Skin of body (tissue), 3 donors: ENCODE measurements at places on chromosomes 1 and 21. TPM values are rescaled to one million over a fixed set of nuclear protein-coding genes. Genes with fewer than 3 reads are reported as not detected.

GRCh38 chr21:18129526-18129925, 115.1 kb upstream of the CHODL start:
- DNase-seq, result peak; percentile 32

DNA sequence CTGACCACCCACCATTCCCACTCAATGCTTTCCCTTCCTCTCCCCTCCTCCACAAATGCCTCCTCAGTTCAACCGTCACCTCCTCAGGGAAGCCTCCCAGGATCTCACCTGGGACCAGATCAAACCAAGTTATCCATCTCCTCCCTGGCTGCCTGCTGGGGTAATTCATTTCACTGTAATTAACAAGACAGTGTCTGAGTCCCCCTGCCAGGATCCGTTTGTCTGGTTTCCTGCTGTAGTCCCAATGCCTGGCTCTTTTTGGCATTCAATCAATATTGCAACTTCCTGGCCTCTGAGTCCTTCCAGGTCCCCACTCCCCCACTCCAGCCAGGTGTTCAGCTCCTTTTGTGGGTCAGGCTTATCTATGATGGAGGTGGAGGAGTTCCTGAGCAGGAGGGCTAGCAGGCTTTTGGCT, 687.7 kb downstream of the PTPRU start:
- no peak for DNase-seq

- no peak for DNase-seq
Observed at GRCh38 chr1:13228343-13228781, 2.4 kb upstream of the PRAMEF18 start.

DNA sequence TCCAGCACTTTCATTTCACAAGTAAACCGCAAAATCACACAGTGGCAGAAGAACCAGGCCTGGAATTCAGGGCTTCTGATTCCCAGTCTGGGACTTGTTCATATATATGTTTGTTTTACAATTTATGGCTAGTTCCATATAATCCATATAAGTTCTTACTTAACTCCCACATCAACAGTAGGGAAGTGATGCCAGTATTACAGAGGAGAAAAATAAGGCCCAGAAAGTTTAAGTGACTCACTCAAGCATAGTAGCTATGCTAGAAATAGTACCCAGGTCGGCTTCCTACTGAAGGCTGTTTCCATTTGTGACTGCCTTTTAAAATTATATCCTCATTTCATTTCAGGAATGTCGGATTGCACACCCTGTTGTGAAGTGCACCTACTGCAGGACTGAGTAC, 1.4 kb downstream of the FAM76A start:
- no peak for DNase-seq

DNA sequence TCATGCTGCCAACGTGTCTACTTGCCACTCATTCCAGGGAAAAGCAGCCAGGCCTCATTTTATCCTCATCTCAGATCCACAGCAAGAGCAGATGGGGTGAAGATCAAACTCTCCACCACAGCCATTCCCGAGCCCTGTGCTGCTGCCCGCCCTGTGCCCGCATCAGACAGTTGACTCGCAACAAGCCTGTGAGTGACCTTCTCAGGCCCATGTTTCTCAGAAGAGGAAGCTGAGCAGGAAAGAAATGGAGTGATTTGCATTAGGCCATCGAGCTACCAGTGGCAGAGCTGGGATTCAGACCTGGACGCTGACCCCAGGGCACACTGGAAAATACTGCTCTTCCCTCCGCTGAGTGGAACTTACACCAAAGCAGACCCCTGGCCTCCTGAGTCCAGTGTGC, 1.2 kb downstream of the CNR2 start:
- DNase-seq, result no peak

- DNase-seq, result no peak
Observed at GRCh38 chr1:46098027-46098712, 34.3 kb downstream of the PIK3R3 start.

The TMEM39B gene
- 4.7 TPM for total RNA-seq

The INTS7 gene
- total RNA-seq, result 15.8 TPM

DNA sequence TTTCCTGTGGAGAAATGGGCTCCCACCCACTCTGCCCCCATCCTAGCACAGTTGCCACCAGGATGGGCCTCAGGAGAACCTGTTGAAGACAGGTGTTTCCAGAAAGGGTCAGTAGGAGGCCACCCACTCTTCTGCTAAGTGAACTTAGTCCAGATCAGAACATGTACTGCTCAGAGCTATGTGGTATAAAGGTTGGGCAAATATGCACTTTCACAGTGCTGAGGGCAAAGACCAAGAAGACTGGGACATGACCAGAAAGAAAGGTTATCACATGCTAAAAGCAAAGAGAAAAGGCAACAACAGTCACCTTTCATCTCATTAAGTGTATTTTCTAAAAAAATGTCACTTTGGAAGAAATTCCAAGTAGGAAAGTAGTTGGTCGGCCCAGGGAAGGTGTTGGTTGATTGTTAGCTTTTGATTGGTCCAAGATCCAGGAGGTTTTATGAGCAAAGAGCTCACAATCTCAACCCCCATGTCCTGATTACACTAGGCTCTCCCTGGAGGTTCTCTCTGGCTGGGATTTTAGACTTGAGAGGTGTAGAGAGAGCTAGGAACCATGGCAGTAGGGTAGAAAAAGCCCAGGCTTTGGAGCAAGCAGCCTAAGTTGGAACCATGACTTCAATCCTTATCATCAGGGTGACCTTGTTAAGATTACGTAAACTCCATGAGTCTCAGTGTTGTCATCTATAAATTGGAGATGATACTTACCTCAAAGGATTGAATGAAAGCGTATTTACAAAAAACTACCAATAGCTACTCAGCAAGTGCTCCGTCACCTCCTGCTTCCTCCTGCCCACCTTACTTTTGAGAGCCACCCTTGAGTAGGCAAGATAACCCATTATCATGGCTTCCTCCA, 102.6 kb downstream of the GLUL start:
- DNase-seq, result no peak

The NEK2 gene
- total RNA-seq, result 8.9 TPM

DNA sequence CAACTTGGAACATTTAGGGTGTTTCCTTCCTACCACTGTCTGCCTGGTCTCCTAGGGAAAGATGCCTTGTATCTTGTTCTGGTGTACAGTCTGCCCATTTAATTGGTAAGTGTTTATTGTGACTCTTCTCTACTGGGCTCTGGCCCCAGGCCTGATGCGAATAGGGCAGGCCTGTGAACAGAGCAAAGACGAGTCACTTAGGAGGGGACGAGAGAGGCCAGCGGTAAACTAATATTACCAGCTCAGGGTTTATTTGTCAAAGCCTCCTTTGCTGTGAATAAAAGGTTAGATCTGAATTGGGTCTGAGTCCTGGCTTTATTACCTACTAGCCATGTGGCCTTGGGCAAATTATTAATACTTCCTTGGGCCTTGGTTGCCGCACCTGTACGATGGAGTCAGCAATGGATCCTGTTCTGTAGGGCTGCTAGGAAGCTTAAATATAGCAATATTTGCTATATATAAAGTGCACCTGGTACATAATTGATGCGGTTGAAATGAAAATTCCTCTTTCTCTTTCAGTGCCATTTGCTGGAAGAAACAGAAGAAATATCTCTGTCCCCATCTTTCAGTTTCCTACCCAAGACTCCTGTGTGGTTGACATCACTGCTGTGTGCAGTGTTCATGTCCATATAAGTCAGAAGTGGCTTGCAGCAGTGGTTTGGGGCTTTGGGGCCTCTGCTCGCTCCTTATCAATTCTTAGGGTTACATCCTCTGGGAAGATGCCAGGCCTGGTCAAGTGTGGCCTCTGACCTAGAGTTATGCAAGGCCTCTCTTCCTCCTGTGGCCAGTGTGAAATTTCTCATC, 32.4 kb downstream of the MAPKAPK2 start:
- DNase-seq, result no peak

- no peak for DNase-seq
Observed at GRCh38 chr1:1922702-1922955, 3.5 kb upstream of the TMEM52 start.

DNA sequence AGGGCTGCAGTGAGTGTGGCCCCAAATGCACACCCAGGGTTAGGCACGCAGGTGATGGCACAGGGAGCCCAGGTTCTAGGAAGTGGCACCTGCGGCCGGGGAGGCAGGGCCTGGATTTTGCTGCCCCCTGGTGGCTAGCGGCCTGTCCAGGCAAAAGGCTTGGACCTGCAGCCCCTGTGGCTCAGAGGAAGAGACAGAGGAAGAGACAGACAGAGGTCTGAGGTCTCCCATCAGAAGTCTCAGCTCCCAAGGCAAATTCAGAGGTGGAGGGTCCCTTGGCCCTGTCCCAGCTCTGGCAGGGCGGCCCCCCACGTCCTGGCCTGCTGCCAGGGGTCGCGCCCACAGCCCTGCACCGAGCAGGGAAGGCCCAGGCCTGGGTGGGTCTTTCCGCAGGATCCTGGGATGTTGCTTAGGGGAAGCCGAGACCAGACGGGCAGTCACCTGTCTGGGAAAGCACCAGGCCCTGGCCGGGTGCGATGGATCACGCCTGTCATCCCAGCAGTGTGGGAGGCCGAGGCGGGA, 8.0 kb upstream of the TNFRSF14 start:
- no peak for DNase-seq

The SH2D1B gene
- total RNA-seq, result not detected

DNA sequence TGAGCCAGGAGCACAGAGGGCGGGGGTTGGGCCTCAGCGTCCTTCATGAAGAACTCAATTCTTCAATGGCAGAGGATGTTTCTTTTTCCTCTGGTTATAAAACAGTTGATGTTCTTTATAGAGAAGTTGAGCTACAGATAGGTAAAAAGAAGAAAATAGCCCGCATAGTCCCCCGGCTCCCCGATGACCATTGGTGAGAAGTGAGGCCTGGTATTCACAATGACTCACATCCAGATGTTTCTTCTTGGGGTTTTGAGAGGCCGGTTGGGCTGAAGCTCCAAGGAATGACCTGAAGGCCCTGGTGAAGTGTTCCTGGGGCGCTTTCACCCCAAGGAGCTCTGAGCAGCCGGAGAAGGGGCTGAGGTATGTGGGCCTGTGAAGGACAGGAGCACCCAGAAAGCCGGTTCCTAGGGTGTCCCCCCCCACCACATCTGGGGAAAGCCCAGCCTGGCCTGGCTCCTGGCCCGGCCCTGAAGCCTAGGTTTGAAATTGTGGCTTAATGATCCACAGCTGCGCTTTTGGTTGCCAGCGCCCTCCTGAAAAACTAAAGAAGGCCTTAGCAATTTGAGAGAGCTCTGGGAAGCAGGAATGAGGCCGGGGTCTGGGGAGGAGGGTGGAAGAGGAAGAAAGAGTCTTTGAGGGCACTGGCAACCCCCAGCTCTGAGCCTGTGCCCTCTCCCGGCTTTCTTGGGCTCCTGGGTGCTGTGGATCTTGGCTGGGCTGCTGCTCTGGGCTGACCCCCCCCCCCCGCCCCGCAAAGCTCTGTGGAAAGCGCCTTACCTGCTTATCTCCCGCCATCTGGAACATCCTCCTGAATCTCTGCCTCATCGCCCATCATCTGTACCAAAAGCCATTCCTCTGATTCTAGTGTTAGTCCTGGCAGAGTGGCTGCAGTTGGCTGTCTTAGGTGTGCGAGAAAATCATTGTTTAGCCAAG, 444.7 kb downstream of the CAMTA1 start:
- peak; percentile 3 for DNase-seq

The AIRE gene
- total RNA-seq, result 0.30 TPM

DNA sequence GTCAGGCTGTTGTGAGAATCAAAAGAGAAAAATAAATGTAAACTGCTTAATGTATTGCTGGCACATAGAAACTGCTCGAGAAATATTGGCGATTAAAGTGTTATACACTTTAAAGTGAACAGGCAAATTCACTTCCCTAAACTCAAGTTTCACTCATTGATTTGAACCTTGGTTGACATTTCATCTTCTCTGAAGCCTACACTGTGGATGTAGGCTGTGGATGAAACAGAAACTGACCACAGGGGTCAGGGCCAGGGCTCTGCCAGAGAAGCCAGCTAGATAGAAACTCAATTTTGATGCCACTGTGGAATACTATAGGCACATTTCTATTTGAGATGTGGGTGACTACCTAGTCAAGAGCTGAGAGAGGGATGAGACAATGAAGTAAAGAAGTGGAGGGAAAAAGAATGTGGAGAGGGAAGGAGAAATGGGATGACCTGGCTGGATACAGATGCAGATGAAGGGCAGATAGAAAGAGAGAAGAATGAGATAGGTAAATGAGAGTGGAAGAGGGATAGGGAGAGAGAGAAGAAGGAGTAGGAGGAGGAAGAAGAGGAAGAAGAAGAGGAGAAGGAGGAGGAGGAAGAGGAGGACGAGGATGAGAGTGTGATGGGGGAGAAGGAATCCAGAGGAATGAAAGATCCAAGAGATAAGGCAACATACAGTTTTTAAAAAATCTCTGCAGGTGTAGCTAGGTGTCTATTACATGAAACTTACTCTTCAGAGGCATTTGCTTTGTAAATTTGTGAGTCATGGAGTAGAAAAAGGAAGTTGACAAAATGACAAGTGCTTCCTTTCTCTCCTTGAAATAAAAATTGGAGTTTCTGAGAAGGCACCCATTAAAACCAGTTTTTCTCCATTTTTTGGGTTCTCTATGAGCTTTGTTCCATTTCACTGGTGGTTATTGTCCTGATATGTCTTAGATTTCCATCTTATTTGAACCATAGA, 17.4 kb upstream of the CD1D start:
- DNase-seq, result no peak

DNA sequence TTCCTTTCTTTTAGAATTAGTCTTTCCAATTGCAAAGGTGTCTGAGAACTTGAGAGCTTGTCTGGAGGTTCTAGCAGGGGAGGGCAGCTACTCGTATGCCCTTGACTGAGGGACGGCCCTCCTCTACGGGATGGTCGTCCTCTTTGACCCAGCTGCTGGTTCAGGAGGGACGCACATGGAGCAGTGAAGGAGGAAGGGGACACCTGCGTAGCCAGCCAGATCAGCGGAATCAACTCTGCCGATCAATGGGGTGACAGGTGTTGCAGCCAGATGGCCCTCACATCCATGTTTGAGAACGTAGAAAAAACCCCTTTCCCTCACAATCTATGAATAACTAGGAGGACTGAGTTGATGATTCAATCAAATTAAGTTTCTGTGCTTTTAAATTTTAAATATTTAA, 15.7 kb upstream of the A3GALT2 start:
- DNase-seq, result no peak

- no peak for DNase-seq
Observed at GRCh38 chr1:220888417-220888986, 9.3 kb downstream of the HLX start.

The S100A7A gene
- 0.30 TPM for total RNA-seq

The CCDC181 gene
- 0.30 TPM for total RNA-seq

- peak; percentile 75 for DNase-seq
Observed at GRCh38 chr1:91582431-91582921, 81.8 kb downstream of the CDC7 start.

The LRRC38 gene
- total RNA-seq, result 1.4 TPM

The MCOLN2 gene
- total RNA-seq, result 1.8 TPM

The FAM177B gene
- total RNA-seq, result 0.20 TPM

DNA sequence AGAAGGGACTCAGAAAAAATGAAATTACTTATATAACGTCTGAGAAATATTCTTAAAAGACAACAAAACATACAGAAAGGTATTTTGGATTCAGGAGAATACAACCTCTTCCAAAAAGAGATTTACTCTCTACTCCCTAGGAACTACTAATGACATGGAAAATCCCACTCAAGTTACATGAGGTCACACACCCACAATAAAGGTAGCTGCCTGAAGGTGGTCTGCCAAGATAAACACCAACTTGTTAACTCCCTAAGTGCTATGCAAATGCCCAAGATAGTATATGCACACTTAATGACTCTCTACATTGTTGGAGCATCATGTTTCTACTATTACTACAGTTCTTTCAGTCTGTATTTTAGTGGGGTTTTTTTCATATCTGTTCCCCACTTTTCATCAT, 26.5 kb downstream of the RERE start:
- DNase-seq, result no peak
